ENCODE measurements at places on chromosomes 2 and 18. TPM values are rescaled to one million over a fixed set of nuclear protein-coding genes. Genes with fewer than 3 reads are reported as not detected.
A peak's percentile ranks its signal among the peaks of the same experiment; 100 is the strongest.

DNA sequence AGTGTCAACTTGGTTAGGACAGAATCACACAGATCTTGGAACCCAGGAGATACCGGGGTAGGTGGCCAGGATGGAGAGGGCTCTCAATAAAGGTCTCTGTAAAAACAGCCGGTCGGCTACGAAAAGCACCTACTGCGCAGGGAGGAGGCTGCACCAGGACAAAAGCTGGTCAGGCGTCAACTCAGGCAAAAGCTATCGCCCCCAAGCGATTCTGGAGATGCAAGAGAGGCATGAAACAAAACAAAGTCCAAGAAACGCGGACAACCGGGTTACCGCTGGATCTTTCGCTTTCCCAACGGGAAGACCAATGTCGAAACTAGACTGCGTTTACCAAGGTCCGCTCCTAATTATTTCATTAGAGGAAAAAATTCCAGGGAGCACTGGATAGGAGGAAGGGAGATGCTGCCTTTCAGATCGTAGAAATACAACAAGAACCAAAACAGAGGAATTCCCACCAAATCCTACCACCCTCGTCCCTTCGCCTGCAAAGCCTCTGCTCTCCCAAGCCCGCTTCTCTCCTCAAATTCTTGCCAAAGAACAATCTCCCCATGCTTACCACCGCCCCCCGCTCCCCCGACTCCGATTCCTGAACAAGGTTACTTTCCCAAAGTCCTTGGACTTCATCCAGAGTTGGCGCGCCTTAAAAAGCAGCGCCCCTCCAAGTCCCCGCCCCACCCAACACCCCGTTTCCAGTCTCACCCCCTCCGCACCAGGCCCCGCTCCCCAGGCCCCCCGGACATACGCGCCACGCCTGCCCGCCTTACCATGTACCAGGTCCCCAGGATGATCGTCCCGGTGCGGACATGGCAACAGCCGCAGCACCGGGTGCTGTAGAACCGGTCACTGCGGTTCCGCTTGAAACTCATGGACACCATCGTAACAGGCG is 539 bp downstream of the LAPTM4A start:
- H3K27ac ChIP-seq, result no peak overlapping the region
- H3K36me3 ChIP-seq, result peaks cover 2% of the 10 kb centered on the region
- H3K4me1 ChIP-seq, result peaks cover 26% of the 10 kb centered on the region
- peak; percentile 50 for DNase-seq

GRCh38 chr2:9756692-9757250 is 86.5 kb upstream of the TAF1B start:
- no peak overlapping the region for H3K27ac ChIP-seq
- peaks cover 22% of the 10 kb centered on the region for H3K27me3 ChIP-seq
- H3K4me3 ChIP-seq, result no peak overlapping the region
- DNase-seq, result no peak
- no peaks in the 10 kb centered on the region for H3K36me3 ChIP-seq

DNA sequence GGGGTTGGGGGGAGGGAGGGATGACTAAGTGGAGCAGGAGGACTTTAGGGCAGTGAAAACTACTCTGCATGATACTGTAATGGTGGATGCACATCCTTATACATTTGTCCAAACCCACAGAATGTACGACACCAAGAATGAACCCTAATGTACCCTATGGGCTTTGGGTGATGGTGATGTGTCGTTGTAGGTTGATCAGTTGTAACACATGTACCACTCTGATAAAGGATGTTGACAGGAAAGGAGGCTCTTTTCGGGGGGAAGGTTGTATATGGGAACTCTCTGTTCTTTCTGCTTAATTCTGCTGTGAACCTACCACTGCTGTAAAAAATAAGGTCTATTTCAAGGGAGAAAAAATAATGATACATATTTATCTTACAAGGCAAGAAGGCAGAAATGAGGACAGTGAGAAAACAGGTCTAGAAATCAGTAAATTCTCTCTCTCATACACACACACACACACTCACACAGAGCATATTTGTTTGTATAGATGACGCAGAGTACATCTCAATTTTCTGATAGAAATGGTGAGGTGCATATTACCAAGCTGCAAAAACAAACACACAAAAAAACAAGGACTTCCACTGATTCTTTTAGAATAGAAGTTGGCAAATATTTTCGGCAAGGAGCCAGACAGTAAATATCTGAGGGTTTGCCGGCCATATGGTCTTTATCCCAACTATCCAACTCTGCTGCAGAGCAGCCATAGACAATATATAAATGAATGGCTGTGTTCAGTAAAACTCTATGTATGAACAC is 20.2 kb downstream of the FAM124B start:
- H3K4me1 ChIP-seq, result no peaks in the 10 kb centered on the region
- H3K27ac ChIP-seq, result no peak overlapping the region
- DNase-seq, result no peak
- no peaks in the 10 kb centered on the region for H3K27me3 ChIP-seq
- no peaks in the 10 kb centered on the region for H3K36me3 ChIP-seq
- no peak overlapping the region for H3K4me3 ChIP-seq

GRCh38 chr2:121911036-121911435 is 155.6 kb downstream of the TSN start:
- H3K36me3 ChIP-seq, result no peaks in the 10 kb centered on the region
- no peak overlapping the region for H3K4me3 ChIP-seq
- H3K4me1 ChIP-seq, result no peaks in the 10 kb centered on the region
- no peak overlapping the region for H3K27ac ChIP-seq

GRCh38 chr2:53018825-53019425 is 748.7 kb upstream of the CHAC2 start:
- H3K27me3 ChIP-seq, result no peaks in the 10 kb centered on the region
- no peak for DNase-seq
- no peaks in the 10 kb centered on the region for H3K36me3 ChIP-seq
- no peak overlapping the region for H3K27ac ChIP-seq

DNA sequence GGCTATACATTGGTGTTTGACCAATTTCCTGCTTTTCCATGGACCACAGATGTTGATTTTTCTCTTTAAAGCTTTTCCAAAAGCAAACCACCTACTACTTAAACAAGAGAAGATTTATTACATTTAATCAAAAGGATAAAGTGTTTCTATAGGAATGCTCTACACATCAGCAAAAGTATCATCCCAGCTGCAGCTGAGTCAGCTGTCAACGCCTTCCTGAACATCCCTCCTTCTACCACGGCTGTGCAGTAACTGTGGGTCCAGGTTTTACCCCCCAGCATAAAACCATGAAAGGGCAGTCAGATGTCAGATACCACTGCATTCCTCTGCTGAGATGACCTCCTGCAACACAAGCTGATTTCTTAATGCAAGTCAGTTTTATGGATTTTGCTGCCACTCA is 524.5 kb upstream of the MEX3C start:
- H3K27me3 ChIP-seq, result peaks cover 11% of the 10 kb centered on the region
- H3K4me3 ChIP-seq, result no peak overlapping the region
- no peaks in the 10 kb centered on the region for H3K4me1 ChIP-seq

DNA sequence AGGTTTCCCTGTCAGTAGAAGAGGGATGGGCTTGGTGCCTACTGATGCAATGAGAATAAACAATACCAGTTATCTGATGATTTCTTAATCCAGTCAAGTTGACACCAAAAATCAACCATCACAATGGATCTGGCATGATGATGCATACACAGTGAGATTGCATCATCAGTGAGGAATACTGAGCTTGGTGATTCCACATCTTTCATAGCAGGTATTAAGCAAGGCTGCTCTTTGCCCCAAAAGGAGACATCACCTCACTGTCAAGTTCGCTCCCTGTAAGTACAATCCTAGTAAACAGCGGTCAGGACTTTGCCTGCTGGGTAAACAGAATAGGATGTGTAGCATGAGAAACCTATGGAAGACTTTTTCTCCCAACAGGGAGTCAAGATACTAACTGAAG is 282.7 kb upstream of the CDH2 start:
- no peak for DNase-seq
- H3K4me3 ChIP-seq, result no peak overlapping the region
- no peaks in the 10 kb centered on the region for H3K36me3 ChIP-seq
- H3K4me1 ChIP-seq, result no peaks in the 10 kb centered on the region
- H3K27me3 ChIP-seq, result no peaks in the 10 kb centered on the region

DNA sequence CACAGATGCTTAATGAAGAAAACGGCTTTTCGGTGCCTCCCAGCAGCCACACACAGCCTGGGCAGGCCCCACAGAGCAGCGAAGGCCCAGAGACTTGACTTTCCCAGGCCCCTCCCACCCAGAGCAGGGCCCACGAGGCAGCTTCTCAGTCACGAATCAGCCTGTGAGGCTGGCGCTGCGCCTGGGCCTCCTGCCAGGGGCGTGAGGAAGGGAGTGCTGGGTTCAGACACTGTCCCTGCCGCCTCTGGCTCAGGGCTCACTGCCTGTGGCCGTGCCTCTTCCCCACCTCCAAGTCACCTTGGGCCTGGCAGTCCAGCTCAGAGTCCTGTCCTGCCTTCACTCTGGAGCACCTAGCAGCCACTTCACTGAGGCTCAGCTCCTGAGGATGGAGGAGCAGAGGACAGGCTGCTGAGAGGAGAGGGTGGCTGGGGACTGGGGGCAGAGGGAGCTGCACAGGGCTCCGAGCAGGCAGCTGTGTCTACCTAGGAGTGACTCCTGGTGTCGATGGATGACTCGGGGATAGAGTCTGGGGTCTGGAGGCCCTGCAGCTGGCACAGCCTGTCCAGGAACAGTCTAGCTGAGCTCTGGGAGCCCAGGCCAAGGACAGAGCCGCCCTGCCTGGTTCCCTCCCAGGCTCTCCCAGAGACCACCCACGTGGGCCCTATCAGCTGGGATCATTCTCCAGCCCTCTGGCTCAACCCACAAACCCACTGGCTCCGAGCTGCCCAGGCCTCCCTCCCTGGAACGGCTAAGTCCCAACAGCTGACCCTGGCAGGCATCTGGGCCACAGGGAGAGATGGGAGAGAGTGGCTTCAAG is 36.4 kb upstream of the FOSL2 start:
- H3K27ac ChIP-seq, result no peak overlapping the region
- H3K4me1 ChIP-seq, result peaks cover 41% of the 10 kb centered on the region
- no peaks in the 10 kb centered on the region for H3K27me3 ChIP-seq
- H3K4me3 ChIP-seq, result no peak overlapping the region

DNA sequence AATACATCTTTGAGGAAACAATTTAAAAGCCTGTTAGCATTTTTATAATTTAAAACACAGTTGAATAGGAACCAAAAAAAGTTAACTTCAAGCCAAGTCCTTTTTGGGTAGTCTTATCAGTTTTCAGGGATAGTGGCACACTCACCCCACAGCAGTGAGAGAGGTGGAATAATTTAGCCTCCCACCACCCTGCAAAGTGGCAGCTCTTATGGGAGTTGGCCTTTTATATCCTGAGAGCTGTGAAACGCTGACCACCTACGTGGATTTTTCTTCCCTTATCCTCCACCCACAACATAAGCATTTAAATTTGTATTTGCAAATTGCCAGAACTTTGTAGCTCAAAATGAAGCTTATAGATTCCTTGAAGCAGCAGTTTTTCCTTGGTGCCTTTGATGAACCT is 167.1 kb downstream of the MYO1B start:
- no peak overlapping the region for H3K4me3 ChIP-seq
- no peak for DNase-seq
- peaks cover 6% of the 10 kb centered on the region for H3K4me1 ChIP-seq
- H3K27me3 ChIP-seq, result no peaks in the 10 kb centered on the region

- peaks cover 34% of the 10 kb centered on the region for H3K4me1 ChIP-seq
- peaks cover 3% of the 10 kb centered on the region for H3K36me3 ChIP-seq
- H3K4me3 ChIP-seq, result no peak overlapping the region
- H3K27ac ChIP-seq, result no peak overlapping the region
- no peak for DNase-seq
Observed at GRCh38 chr18:74611765-74612164, 14.1 kb downstream of the ZNF407 start.

OR6B2 gene
- total RNA-seq, result not detected

TBR1 gene
- not detected for total RNA-seq

TTR gene
- total RNA-seq, result not detected

SERPINB13 gene
- not detected for total RNA-seq

CBLN2 gene
- not detected for total RNA-seq

DNPEP gene
- 74.2 TPM for total RNA-seq

KCTD1 gene
- total RNA-seq, result 1.9 TPM
